ENCODE measurements at places on chromosomes 7 and 10. TPM values are rescaled to one million over a fixed set of nuclear protein-coding genes. Genes with fewer than 3 reads are reported as not detected.

GRCh38 chr10:88781206-88781605 lies 21.3 kb upstream of the LIPM start:
- DNase-seq: no peak

Gene GIMAP4
- total RNA-seq: 124 TPM

Gene ARHGEF35
- 2.4 TPM for total RNA-seq

Gene PODXL
- total RNA-seq: 0.88 TPM

GRCh38 chr7:2202901-2203765 lies 29.6 kb downstream of the MAD1L1 start:
- DNase-seq: no peak

DNA sequence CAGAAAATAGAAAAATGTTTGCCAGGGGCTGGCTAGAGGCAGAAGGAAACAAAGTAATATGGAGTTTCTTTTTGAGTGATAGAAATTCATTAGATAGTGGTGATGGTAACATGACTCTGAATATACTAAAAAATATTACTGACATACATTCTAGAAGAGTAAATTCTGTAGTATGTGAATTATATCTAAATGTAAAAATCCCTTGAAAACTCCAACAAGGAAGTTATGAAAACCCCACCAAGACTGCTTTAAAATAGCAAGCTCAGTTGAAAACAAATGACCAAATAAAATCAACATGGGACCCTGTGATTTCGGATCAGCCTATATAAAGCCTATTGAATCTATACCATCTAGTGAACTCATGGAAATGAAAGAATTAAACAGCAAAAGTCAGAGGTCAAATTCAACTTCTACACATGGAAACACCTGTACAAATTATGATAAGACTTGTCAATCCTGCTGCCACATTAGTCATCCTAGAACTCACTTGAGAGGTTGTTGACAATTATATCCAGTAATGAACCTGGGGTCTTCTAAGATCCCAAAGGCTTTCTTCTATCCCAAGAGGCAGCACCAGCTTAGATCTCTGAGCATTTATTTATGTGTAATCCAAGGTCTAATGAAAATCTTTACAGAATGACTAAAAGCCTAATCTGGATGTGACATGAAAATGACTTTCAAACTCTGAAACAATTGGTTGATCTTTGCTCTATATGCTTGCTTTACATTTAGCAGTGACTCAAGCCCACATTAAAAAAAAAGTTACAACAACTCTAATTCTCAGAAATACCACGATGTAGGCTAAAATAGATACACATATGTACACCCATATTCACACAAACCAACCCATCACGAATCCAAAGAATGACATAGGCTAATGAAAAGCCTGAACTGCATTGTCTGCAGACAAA lies 59.3 kb downstream of the OSBPL3 start:
- DNase-seq: no peak

DNA sequence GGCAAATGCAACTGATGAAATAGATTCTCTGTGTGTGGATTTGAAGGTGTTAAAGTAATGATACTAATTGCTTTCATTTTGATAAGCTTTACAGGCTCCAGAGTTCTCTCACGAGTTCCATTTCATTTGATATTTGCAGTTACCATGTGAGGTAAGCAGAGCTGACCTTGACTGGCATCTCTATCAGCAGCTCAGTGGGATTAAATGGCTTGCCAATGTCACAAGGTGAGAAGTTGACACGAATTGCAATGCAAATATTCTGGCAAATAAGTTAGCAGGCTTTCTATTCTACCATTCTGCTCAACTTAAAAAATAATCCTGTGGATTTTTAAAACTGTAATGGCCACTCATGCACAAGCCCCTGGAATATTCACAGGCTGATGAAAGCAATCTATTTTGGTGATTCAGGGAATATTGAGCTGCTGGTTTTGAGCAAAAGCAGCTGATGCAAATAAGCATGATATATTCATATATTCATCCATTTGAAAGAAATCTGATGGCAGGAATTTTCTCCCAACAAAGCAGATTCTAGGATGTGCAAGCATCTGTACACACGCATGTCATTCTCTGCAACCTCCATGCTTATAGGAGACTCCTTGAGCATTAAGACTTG lies 64.5 kb upstream of the ANKRD1 start:
- no peak for DNase-seq

Gene PDAP1
- 55.3 TPM for total RNA-seq

- no peak for DNase-seq
Measured at GRCh38 chr7:94664023-94664422, 8.1 kb upstream of the SGCE start.

Gene HSPA12A
- total RNA-seq: 0.43 TPM

GRCh38 chr7:6379886-6380285 lies 67.9 kb downstream of the DAGLB start:
- DNase-seq: no peak

Gene SYCE1
- not detected for total RNA-seq

GRCh38 chr7:88233828-88234227 lies 14.0 kb upstream of the SRI start:
- no peak for DNase-seq

DNA sequence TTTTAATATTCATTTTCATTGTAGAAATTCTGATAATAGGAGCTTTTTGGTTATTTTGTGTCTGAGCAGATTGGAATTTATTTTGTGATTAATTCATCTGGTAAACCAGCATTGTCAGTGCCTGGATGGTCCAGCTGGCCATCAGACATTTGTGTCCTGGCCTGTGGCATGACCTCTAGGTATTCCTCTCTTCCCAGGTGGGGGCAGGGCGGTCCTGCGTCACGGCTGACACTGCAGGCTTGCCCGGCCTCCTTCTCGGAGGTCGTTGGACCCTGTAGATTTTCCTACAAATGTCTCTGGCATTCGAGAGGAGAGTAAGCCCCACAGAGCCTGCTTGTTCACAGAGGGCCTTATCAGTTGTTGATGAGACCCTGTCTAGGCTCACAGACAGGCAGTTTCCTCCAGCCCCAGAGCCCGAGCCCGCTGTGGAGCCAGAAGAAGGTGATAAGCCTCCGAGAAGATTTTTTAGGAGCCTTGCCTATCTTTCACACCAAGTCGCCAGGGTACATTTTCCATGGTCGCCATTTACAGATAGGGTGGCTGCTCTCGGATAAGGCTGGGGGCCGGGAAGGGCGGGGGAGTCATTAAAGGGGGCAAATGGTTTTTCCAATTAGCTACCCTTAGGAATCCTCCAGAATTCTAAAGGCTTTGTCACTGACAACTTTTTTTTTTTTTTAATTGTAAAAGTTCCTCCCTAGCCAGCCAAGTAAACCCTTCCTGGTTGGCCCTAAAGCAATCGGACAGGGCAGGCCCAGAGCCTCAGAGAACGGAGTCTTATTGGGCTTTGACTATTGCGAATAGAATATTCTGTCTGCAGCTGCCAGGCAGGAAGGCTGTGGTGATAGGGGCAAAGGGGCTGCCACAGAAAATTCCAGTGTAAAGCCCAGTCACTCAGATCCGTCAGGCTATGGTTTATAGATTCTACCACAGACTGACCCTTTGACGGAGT lies 78.1 kb upstream of the TBX20 start:
- DNase-seq: no peak

- DNase-seq: no peak
Measured at GRCh38 chr10:7853226-7853842, 35.0 kb downstream of the TAF3 start.

Gene TMEM273
- total RNA-seq: 29.4 TPM

GRCh38 chr7:23369695-23370404 lies 70.7 kb downstream of the MALSU1 start:
- no peak for DNase-seq

Measured in natural killer cell (primary cell).